ENCODE measurements at places on chromosomes 3 and 15. TPM values are rescaled to one million over a fixed set of nuclear protein-coding genes. Genes with fewer than 3 reads are reported as not detected.

DNA sequence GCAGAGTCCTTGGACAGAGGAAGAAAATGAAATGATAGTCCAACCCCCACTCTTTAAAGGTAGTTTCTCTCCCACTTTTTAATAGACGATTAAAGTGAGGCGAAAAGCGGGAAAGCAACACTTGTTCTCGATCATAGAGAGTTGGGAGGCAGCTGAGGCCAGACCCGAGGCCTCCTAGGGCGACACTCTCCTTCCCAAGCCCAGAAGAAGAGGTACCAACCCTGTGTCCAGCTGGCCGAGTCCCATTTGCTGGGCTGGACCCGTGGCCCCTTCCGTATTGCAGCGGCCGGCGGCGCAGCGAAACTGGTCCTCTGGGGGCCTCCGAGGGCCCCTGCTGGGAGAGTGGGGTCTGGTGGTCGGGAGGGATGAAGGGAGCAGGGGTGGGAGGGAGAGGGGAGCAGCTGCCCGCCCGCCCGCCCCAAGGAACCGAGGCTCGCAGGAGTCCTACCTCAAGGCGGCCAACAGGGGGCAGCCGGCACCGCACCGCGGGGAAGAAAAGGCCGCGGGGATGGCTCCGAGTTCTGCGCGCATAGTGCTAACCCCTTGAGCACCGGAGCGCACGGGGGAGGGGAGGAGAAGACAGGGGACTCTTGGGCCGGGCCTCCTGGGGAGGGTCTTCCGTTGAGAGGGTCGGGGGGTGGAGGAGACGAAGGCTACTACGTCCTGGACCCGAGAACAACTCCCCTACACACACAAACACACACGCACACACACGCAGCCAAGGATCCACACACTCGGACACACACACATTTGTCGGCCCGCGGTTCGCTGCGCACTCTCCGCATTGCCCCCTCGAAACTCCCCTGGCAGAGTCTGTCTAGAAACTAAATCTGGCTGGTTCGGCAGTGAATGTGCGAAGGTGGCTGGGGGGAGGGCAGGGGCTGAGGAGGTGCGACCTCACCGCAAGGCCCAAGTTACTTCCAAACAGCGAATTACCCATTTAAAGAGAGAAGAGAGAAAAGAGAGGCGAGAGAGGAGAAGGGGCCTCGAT is 2.0 kb downstream of the WNT5A start:
- peak; percentile 60 for DNase-seq

- peak; percentile 35 for DNase-seq
These were observed 141.0 kb downstream of the LPP start for GRCh38 chr3:188294823-188295487.

DNA sequence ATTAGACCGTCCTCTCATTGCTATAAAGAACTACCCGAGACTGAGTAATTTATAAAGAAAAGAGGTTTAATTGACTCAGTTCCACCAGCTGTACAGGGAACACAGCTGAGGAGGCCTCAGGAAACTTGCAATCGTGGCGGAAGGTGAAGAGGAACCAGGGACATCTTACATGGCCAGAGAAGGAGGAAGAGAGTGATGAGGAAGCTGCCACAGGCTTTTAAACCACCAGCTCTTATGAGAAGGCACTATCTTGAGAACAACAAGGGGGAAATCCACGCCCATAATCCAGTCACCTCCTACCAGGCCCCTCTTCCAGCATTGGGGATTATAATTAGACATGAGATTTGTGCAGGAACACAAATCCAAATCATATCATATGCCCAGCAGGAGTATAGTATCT is 138.5 kb downstream of the ALCAM start:
- DNase-seq = no peak

DNA sequence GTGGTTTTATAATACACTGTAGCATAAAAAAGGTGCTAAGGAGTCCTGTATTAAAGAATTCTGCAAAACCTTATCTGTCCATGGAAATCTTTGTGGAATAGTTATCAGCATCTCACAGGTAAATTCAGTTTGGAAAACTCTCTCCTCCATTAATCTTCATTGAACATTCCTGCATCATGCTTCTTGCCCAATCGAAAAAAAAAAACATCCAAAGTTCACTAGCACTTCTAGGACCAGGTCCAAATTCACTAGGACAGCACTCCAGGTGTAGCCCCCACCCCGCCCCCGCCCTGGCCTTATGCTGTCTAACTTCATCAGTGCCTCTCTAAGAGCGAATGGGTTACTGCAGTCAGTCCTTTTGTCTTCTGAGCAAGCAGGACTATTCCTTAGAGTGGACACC is 138.6 kb downstream of the PLD1 start:
- no peak for DNase-seq

GRCh38 chr3:99325402-99325801 is 313.0 kb upstream of the COL8A1 start:
- no peak for DNase-seq

DNA sequence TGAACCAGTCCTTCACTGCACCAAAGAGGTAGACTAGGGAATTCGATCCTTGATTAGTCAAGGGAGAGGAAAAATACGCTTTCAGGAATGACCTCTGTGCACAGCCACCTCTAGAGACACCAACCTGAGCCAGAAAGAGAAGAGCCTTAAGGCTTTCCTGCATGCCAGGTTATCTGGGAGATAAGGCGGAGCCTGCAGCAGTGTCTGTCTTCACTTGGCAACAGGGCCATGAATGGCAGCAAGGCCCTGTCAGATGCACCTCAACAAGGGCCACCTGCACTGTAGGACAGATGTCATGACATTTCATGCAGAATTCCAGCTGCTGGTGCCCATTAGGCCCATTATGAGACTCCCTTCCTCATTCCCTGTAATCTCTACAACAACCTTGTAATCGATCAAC is 88.1 kb downstream of the MEX3B start:
- no peak for DNase-seq

DNA sequence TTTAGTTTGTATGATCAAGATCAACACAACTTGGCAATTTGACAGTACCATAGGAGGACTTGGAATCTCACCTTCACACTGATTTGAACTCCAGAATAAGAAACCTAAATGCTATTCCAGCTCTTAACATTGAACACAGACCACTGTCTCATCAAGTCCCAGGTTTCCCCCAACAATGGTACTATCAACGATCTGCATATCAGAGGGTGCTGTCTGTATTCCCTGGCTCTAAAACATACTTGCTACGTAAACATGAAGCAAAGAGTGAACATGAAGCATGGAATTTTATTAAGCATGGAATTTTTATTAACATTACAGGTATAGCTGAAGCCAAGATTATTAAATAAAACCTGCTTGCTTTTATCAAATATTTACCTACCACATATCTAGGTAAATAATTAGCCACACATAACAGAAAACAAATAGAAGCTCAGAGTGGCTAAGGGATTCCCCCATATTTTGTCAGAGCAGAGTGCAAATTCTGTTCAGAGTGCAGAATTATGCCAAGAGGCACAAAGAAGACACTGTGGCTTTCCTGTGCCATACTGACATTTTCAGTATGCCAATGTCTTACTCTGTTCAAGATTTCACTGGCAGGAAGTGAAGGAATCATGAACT is 22.2 kb upstream of the RIOX2 start:
- no peak for DNase-seq

DNA sequence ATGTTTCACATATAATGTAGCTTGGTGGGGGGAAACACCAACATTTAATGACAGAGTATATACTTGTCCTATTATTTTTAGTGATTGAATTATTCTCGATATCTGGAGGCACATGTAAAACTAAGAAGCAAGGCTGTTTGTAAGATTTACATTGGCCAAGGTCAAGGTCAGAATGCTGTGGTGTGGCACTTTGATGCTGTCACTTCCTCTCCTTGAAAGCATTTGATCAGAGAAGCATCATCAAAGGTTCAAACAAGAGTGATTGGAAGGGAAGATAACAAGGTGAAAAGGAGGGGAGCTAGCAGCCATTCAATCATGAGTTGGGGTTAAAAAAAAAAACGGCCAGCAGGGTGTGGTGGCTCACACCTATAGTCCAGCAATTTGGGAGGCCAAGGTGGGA is 26.4 kb downstream of the RTF1 start:
- no peak for DNase-seq

BUB1B gene
- 23.8 TPM for total RNA-seq

DNA sequence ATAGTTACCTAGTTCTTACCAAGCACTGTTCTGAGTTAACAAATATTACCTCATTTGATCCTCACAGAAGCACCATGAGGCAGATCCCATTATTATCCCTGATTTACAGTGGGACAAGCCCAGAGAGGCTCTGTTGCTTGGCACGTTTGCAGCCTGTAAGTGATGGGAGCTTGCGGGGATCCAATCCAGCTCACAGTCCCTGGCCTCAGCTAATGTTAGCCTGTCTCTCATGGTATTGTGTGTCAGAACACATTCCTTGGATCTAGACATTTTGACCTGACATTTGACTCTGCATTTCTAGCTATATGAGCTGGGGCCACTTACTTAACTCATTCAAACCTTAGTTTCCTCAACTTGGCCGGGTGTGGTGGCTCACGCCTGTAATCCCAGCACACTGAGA is 246.9 kb upstream of the LRTM1 start:
- no peak for DNase-seq

- DNase-seq = no peak
These were observed 454.6 kb downstream of the FOXP1 start for GRCh38 chr3:71128961-71129360.

- DNase-seq = no peak
These were observed 22.8 kb upstream of the CEP152 start for GRCh38 chr15:48833526-48834239.

DNA sequence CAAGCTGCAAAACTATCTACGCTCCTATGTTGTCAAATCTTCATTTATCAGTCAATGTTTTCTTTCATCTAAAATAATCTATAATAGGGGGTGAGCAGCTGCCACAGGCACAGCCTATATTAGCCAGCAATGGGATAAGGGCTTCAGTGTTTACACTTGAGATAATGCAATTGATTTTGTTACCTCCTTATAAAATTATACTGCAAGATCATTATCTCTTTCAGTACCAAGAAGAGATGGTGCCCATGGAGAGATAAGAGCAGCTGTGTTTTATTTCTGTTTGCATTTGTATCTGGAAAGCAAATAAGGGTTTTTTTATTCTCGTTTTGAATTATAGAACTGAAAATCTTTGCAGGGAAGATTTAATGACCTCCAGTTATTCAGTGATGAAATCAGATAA is 68.9 kb downstream of the PLD1 start:
- DNase-seq = no peak

CCR3 gene
- not detected for total RNA-seq

DNA sequence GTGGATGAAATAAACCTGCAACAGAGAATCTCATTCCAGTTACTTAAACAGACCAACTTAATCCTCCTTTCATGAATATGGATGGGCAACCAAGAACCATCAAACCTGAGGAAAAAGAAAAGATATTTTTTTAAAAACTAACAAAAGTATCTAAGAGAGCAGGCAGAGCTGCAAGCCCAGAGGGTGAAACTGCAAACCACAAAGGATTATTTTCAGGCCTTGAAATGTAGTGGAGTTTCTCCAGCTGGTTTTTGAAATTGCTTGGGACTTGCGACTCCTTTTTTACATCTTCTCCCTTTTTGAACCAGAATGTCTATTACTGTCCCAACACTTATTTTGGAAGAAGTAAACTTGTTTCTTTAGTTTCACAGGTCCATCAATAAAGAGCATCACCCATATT is 87.4 kb downstream of the STAG1 start:
- no peak for DNase-seq

GRCh38 chr3:153572165-153572564 is 410.1 kb downstream of the RAP2B start:
- no peak for DNase-seq

GRCh38 chr3:66021731-66022131 is 17.0 kb downstream of the MAGI1 start:
- no peak for DNase-seq

DNA sequence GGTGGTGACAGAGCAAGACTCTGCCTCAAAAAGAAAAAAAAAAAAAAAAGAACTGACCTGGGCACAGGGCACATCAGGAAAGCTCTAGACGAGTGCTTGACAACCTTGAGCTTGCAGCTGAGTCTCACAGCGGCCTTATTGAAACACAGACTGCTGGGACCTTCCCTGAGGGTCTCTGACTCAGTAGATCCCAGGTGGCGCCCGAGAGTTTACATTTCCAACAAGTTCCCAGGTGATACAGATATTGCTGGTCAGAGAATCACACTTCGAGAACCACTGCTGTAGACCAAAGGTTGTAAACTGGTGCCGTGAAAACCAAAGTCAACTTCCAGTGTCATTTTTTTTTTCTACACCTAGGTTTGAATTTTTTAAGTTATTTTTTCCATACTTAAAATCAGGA is 573.2 kb upstream of the MDFIC2 start:
- DNase-seq = no peak

DNA sequence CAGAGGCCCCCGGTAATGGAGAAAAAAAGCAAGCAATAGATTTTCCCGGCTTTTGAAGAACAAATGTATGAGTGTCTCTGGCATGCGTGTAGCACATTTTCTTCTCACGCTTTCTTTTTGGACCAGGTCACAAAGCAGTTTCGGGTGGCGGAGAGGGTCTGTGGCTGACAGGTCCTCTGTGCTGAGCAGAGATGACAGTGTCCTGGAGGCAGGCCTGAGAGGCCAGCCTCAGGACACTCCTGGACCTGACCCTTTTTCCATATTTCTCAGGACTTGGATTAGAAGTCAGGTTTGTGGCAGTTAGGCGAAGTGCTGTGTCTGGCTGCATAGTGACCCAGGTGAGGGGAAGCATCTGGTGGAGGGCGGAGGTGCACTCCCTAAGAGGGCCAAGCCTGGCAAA is 52.9 kb downstream of the KLF13 start:
- DNase-seq = no peak

DNA sequence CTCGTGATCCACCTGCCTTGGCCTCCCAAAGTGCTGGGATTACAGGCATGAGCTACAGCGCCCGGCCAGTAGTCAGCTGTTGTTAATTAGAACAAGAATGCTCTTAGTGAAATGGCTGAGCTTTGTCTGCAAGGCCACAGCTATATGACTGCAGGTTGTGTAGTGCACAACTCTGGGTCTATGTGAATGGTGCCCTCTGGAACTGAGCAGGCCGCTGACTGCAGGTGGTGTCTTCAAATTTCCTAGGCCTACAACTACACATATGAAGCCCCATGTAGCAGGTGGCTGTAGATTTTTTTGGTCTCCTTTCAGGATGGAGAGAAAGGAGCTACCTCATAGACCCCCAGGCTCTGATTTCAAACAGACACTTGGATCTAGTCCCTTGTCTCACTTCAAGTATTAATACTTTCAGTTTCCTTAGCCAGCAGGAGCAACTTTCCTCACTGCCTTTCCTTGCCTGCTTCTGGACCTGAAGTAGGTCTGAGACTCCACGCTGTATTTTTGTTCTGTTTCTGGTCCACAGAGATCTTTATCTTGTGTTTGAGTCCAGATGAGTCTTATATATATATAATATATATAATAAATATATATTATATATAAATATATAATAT is 86.9 kb downstream of the C3orf80 start:
- DNase-seq = no peak

GRCh38 chr3:25423780-25424588 is 4.1 kb upstream of the RARB start:
- DNase-seq = no peak

All from urinary bladder (tissue), 4 donors.